GM18507 (cell line): ENCODE measurements at places on chromosomes 5 and 9.
A peak's percentile ranks its signal among the peaks of the same experiment; 100 is the strongest.

- no peak for DNase-seq
These were observed 68.2 kb upstream of the TBCA start for GRCh38 chr5:77844373-77844622.

DNA sequence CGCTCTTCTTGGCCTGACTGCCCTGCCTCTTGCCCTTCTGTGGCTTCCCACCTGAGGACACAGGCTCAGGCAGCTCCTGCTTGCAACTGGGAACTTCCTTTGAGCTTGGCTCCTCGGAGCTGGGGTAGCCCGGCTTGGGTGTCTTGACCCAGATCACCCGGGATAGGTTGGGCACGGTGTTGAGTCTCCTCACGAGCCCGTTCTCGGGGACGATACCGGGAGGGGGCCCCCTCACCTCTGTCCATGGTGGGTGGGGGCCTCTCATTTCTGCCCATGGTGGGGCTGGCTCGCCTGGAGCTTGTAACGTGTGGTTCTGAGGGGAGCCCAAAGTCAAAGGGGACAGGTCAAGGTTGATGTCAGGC lies 7.8 kb upstream of the DDX41 start:
- no peak for DNase-seq

DNA sequence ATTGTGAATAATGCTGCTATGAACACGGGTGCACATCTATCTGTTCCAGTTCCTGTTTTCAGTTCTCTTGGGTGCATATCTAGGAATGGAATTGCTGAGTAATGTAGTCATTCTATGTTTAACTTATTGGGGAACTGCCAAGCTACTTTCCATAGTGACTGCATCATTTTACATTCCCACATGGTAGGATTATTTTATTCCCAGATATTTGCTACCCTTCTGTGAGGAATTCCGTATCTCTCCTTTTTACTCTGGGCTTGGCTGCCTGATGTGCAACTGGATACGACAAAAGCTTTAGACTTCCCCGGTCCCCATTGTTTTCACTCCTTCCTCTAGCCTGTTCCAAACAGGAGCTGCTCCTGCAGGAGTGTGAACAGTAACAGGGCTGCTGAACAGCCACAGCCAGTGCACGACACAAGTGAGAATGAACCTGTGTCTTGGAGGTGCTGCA lies 7.2 kb downstream of the TAS2R1 start:
- no peak for DNase-seq

DNA sequence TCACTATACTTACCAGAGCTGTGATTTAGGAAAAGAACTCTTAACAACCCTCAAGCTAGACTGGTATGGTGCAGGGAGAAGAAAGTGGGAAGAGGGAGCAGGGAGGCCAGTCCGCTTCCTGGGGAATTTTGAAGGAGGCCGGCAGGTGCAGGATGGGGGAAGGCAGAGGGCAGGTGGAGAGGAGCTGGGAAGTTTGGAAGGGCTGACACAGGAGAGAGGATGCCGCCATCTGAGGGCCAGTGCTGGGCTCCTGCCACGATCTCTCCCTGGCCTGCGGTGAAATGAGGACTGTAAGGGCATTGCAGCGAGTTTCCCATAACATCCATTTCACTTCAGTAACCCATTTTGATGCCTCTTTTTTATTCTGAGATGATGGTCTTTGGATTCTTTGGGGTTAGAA lies 8.9 kb downstream of the DAB2IP start:
- no peak for DNase-seq

- peak; percentile 22 for DNase-seq
These were observed 45.2 kb downstream of the CYSTM1 start for GRCh38 chr5:140220032-140220697.

DNA sequence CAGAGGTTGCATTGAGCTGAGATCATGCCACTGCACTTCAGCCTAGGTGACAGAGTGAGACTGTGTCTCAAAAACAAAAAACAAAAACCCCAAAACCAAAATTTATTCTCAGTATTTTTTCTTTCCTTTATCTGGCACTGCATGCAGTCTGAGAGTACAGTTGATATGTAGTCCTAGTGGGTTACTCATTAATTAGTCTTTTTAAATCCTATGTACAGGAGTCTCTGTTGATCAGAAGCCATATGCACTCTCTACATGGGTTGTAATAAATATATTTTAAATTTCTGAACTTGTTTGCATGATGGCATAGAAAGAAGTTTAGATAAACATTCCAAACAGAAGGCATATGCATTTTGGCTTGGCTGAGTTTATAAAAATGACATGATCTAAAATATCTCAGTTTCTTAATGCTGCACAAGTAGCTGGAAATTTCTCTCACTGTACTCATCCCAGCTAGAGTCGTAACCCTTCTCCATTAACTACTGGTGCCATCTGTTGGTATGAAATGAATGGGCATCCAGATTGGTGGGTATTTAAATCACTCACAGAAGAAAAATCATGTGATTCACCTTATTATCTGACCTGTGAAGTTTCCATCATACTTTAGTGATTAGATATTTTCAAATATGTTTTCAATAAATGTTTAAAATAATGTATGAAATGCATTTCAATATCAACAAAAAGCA lies 284.8 kb downstream of the CTNND2 start:
- no peak for DNase-seq

DNA sequence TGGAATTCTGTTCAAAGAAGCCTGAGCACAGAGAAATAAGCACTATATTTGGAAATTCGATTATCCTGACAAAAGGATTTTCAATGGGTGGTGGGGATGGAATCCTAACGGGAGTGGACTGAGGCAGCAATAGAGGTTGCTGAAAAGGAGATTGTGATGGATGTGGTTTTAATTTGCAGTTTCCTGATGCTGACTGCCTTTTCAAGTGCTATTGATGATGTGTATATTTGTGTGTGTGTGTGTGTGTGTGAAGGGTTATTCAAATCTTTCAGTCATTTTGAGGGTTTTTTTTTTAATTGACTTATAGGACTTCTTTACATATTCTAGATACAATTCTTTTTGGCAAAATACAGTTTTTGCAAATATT lies 614.5 kb downstream of the HINT1 start:
- no peak for DNase-seq

- no peak for DNase-seq
These were observed 26.7 kb downstream of the FAM219A start for GRCh38 chr9:34431667-34432066.

DNA sequence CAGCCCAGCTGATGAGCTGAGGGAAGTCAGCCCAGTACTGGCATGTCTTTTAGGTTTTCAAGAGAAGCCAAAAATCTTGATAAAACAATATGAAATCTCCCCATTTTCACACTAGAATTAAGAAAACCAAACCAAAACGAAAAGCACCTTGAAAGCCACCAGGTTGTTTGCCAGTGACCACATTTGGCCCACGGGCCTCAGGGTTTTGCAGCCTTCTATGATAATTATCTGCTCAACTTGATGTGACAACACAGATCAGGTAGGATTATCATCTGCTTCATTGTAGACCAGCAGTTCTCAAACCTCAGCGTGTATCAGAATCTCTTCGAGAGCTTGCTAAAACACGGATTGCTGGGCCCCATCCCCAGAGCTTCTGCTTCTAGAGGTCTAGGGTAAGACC lies 101.4 kb downstream of the GALNT10 start:
- no peak for DNase-seq

DNA sequence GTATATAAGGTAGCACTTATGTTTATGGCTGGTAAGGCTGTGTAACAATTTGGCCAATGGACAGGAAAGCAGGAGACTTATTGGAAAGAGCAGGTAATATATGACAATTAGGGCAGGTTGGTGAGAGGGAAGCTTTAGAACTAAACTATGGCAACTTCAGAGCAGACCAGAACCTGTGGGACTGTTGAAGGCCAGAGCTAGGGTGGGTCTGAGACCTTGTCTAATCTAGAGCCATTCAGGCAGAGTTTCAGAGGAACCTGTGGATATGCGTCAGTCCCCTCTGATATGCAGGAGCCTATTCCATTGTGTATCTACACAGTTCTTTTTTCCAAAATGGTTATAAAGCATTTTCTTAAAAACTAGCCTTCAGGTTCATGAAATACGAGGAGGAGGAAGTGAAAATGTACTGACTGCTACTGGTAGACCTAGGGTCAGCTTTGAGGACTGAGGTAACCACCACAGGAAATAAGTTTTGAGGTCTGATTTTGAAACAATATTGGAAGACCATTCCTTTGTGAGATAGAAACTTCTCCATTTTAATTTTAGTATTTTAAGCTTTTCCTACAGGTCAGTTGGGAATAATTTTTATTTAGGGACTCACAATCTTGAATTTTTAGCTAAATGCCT lies 37.6 kb downstream of the ELL2 start:
- DNase-seq, result no peak

GRCh38 chr5:62431735-62432620 lies 19.4 kb downstream of the IPO11 start:
- no peak for DNase-seq

GRCh38 chr5:18699681-18700080 lies 1065.4 kb downstream of the TAF11L14 start:
- no peak for DNase-seq

DNA sequence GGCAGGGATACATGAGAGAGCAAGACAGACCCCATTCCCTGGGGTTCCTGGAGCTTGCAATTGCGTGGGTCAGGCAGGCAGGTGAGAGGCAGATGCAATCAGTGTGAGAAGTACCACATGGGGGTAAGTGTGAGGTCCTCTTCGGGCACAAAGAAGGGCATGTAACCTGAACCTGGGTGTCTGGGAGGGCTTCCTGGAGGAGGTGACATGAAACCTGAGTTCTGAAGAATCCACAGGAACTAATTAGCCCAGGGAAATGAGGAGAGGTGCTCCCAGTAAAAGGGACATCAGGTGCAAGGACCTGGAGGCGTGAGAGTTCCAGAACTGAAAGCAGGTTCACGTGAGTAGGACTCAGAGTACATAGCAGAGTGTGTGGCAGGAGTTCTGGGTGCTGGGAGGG lies 2.5 kb downstream of the AMBP start:
- DNase-seq, result no peak

DNA sequence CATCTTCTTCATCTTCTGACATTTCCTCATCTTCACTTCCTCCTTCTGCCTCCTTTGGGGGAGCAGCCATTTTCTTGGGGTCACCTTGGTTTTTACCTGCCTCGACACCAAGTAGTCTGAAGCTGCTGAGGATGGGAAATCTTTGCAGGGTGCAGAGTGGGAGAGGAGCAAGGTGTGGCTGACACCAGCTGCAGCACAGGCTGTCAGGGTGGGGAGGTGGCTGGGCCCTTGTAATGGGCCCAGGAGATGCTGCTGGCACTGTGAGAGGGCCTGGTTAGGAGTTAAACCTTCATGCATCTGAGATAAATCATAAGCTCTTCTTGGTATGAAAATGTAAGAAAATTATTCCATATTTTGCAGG lies 7.7 kb downstream of the RABL6 start:
- DNase-seq, result no peak

DNA sequence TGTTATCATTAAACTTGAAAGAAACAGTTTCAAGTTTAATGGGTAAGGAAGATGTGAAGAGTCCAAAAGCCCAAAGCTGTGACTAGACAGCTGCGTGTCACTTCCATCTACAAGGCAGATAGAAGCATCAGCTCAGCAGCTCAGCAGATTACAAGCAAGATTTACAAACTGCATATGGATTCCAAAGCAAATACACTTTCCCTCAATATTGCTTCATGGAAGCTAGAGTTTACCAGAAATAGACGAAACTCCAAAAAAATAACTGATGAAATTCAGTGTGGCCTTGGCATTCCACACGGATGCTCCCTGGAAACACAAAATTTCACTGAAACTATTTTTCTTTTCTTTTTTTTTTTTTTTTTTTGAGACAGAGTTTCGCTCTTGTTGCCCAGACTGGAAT lies 17.9 kb downstream of the MYO10 start:
- DNase-seq, result no peak

DNA sequence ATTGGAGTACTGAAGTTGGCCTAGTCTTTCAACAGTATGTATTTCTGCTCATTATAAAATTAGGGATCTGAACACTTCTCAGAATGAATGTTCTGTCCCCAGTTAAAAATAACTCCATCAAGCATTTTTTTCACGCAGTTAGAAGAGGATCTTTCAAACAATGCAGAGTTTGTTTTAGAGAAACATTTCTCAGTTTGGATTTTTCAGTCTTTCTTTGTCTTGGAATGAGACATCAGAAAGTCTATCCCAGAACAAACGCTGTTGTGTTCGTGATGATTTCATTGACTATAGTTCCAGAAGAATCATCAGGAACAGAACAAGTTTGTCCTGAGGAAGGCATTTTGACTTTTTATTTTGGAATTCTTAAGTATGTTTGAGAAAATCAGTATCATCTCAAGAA lies 218.7 kb downstream of the ARRDC3 start:
- DNase-seq, result no peak

DNA sequence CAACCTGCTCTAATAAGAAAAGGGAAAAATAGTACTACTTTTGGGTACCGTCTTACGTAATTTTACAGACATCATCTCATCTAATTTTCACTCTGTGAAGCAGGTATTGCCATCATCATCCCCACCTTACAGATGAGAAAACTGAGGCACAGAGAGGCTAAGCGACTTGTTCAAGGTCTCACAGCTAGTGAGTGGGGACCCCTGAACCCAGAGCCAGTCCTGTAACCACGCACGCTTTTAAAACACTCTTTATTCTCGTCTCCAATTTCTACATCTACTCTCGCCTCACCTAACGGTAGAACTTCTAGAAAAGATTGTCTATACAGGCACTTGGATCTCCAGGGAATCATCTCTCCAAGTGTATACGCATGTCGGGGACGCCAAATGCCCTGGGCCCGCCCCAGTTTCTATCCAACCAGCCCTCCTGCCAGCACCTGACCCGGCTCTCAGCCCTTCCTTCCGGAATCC lies 1.5 kb upstream of the TRAF1 start:
- no peak for DNase-seq

DNA sequence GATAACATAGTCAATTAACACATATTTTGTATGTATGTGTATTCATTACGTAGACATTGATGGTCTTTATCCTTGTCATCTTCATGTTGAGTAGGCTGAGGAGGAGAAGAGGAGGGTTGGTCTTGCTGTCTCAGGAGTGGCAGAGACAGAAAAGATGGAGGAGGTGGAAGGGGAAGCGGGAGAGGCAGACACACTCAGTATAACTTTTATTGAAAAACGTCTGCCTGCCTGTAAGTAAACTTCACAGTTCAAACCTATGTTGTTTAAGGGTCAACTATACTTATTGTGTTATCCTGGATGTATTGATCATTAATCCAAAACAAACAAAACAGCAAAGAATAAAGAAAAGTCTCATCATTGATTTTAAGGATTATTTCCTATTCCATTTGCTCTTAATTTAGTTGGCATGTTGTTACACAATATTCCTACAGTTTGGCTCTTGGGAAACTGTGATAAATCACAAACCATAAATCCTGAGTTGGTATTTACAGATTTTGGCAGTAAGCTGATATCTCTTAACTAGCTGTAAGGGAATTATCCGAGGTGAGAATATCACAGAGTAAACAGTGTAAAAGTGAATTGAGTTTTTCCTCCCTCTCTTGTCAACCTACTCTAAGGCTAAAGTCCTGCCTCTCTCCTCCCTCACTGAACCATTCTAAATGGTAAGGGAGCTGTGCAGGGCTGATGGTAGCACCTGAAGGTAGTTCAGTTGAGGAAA lies 487.2 kb downstream of the SPATA31D1 start:
- no peak for DNase-seq

GRCh38 chr5:39052141-39052540 lies 22.1 kb downstream of the RICTOR start:
- DNase-seq, result no peak
